Activated CD4-positive, alpha-beta T cell treated with anti-CD3 and anti-CD28 coated beads, Interleukin-2, amount 10 ng/mL, durations not matched to agents 24 days and 14 days (primary cell): ENCODE measurements at places on chromosomes 7 and 10. TPM values are rescaled to one million over a fixed set of nuclear protein-coding genes. Genes with fewer than 3 reads are reported as not detected.

GRCh38 chr10:117532451-117533107, 10.0 kb upstream of the EMX2 start:
- DNase-seq = no peak
- H3K4me1 ChIP-seq = no peaks in the 10 kb centered on the region
- H3K27ac ChIP-seq = no peak overlapping the region
- no peaks in the 10 kb centered on the region for H3K36me3 ChIP-seq
- peaks cover 79% of the 10 kb centered on the region for H3K27me3 ChIP-seq
- H3K4me3 ChIP-seq = no peak overlapping the region

- H3K4me3 ChIP-seq = no peak overlapping the region
- DNase-seq = no peak
- H3K27me3 ChIP-seq = no peaks in the 10 kb centered on the region
- no peak overlapping the region for H3K27ac ChIP-seq
- H3K36me3 ChIP-seq = peaks cover 25% of the 10 kb centered on the region
These were observed 118.3 kb downstream of the LRRC4 start for GRCh38 chr7:127912901-127913300.

DNA sequence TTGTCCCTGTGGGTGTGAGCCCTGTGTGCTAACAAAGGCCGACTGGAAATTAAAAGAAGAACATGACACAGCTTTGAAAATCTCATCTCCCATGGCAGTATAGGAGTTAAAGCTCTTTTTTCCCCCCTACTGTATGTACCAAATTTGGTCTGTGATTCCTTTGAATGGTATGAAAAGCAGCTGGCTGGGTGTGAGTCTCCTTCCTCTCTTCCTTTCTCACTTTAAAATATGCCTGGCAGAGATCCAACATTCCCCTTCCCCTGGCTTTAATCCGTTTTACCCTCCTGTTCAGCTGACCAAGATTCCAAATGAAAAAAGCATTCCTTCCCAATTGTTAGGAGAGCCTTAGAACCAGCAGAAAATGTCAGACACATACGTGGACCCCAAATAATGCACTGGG, 225.0 kb upstream of the CELF2 start:
- DNase-seq = no peak
- H3K36me3 ChIP-seq = no peaks in the 10 kb centered on the region
- H3K27me3 ChIP-seq = peaks cover 16% of the 10 kb centered on the region
- H3K4me3 ChIP-seq = no peak overlapping the region
- no peak overlapping the region for H3K27ac ChIP-seq

DNA sequence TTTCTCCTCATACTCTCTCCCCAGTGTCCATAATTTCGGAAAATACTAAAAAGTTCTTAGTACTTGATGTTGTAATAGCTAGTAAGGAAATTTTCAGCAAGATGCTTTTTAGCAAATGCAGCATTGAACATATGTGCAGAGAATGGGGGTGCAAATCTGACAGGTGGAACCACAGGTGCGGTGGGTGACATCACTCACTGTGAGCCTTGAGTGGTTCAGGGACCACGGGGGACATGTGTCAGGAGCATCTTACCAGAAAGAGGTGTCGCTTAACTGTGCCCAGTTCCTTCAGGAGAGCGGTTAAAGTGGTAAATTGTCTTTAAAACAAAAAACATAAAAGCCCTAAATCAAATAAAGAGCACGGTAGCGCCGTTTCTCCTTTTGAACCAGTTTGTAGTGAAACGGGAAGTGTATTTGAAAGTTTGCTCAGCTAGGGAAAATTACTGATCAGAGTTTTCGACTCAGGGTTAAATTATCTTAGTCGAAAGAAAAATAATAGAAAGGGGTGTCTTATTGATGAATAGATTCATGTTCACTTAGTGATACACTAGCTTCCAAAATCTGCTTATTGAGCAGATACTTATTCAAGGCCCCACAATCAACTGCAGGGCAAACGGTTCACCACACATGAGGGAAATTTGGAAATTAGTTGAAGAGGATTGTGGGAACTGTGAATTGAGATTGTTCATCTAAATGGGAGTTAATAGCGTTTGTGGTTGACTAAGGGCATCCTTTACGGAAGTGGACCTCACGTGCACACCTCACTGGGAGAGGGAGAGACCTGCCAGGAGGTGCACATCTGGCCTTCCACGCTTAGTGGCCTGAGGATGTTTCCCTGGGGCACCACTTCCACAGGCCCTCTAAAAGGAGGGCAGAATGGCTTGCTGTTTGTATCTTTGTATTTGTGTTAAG, 12.7 kb downstream of the CUL1 start:
- peak overlapping the region; percentile 22 for H3K27ac ChIP-seq
- peaks cover 18% of the 10 kb centered on the region for H3K36me3 ChIP-seq
- no peak overlapping the region for H3K4me3 ChIP-seq
- H3K27me3 ChIP-seq = no peaks in the 10 kb centered on the region
- no peak for DNase-seq

- H3K4me3 ChIP-seq = no peak overlapping the region
- H3K36me3 ChIP-seq = peaks cover 30% of the 10 kb centered on the region
- no peaks in the 10 kb centered on the region for H3K27me3 ChIP-seq
- DNase-seq = no peak
- H3K27ac ChIP-seq = no peak overlapping the region
These were observed 108.7 kb downstream of the DNAJC1 start for GRCh38 chr10:21894648-21895342.

DNA sequence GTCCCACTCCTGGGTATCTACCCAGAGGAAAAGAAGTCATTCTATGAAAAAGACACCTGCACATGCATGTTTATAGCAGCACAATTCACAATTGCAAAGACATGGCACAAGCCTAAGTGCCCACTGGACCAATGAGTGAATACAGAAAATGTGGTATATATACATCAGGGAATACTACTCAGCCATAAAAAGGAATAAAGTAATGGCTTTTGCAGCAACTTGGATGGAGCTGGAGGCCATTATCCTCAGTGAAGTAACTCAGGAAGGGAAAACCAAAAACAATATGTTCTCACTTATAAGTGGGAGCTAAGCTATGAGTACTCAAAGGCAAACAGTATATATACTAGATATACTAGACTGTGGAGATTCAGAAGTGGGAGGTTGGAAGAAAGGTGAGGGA, 53.7 kb downstream of the VKORC1L1 start:
- DNase-seq = no peak
- H3K4me3 ChIP-seq = no peak overlapping the region
- peaks cover 2% of the 10 kb centered on the region for H3K4me1 ChIP-seq
- H3K27me3 ChIP-seq = no peaks in the 10 kb centered on the region

GRCh38 chr7:148156233-148156632, 434.3 kb upstream of the C7orf33 start:
- no peak for DNase-seq
- H3K27me3 ChIP-seq = no peaks in the 10 kb centered on the region
- H3K4me1 ChIP-seq = no peaks in the 10 kb centered on the region
- H3K36me3 ChIP-seq = no peaks in the 10 kb centered on the region

GRCh38 chr7:19404912-19405329, 259.7 kb upstream of the FERD3L start:
- H3K27ac ChIP-seq = no peak overlapping the region
- H3K4me1 ChIP-seq = peaks cover 3% of the 10 kb centered on the region
- H3K4me3 ChIP-seq = no peak overlapping the region
- no peaks in the 10 kb centered on the region for H3K27me3 ChIP-seq

DNA sequence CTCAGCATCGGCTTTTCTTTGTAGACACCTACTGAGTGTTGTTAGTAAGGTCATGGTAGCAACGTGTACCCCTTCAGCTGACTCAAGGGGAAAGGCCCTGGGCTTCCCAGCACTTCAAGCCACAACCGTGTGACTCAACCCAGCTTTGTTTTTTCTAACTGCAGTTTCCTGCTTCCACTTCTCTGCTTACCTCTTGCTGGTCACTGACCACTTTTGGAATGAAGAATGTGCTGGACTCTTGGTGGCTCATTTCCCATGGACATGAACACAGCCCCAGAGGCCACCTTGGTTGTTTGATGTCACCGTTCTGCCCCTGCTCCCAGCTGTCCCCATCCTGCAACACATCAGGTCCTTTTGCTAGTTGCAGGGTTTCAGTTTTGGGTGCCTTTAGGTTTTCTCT, 69.5 kb upstream of the ZNF438 start:
- peak; percentile 89 for DNase-seq
- H3K36me3 ChIP-seq = no peaks in the 10 kb centered on the region
- H3K27ac ChIP-seq = peak overlapping the region; percentile 93
- peaks cover 60% of the 10 kb centered on the region for H3K4me1 ChIP-seq
- no peaks in the 10 kb centered on the region for H3K27me3 ChIP-seq

- H3K4me1 ChIP-seq = peaks cover 26% of the 10 kb centered on the region
- H3K36me3 ChIP-seq = peaks cover 11% of the 10 kb centered on the region
- peak within 1 kb of the TSS; percentile 91 for H3K4me3 ChIP-seq
- peaks cover 24% of the 10 kb centered on the region for H3K27me3 ChIP-seq
- H3K27ac ChIP-seq = peak within 1 kb of the TSS; percentile 91
These were observed at the start of the genes PDZD7 and SFXN3 for GRCh38 chr10:101031128-101031795. Gene PDZD7 (minus strand): TSS chr10:101031129. CDS start chr10:101030219, 910 bp downstream. Gene SFXN3 (plus strand): TSS chr10:101031234. CDS start chr10:101034695, 3,461 bp downstream.

- H3K4me1 ChIP-seq = peaks cover 24% of the 10 kb centered on the region
- peaks cover 77% of the 10 kb centered on the region for H3K27me3 ChIP-seq
- peak; percentile 65 for DNase-seq
- H3K4me3 ChIP-seq = peak overlapping the region; percentile 85
- H3K27ac ChIP-seq = peak overlapping the region; percentile 52
- no peaks in the 10 kb centered on the region for H3K36me3 ChIP-seq
These were observed 83.3 kb downstream of the PAX2 start for GRCh38 chr10:100828738-100829096.

DNA sequence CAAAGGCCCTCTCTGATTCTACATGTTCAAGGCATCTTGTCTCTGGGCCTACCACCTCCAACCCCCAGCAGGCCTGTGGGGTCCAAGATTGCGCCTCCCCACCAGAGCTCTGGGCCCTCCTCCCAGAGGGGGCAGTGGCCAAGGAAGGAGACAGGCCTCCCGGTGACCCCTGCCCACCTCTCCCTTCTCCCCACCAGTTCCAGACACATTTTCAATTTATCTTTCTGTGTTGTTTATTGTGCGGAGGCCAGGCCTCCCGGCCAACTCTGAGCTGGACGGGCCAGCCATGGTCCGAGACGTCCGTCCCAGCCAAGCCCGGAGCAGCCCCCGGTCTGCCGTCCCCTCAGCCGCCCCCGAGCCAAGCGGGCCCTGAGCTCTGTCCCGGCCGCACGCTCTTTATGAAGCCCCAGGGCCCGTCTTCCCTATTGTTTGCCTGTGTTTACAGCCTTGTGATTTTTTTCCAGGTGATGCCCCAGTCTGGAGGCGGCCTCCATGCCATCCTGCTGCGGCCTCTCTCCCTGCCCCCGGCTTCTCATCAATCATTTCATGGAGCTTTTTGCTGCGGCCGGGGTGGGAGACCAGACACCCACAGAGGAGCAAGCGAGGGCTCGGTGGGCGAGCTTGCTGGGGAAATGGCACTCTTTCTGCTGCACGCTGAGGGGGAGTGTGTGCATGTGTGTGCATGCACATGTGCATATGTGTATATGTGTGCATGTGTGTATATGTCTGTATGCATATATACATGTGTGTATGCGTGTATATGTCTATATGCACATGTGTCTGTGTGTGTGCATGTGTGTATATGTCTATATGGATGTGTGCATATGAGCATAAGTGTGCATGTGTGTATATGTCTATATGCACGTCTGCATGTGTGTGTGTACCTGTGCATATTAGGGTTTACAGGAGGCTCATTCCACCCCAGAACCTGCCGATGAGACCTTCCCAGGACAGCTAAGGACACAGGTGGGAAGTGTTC, 52.7 kb upstream of the ELN start:
- no peak for DNase-seq
- no peak overlapping the region for H3K4me3 ChIP-seq
- no peaks in the 10 kb centered on the region for H3K36me3 ChIP-seq
- no peak overlapping the region for H3K27ac ChIP-seq

DNA sequence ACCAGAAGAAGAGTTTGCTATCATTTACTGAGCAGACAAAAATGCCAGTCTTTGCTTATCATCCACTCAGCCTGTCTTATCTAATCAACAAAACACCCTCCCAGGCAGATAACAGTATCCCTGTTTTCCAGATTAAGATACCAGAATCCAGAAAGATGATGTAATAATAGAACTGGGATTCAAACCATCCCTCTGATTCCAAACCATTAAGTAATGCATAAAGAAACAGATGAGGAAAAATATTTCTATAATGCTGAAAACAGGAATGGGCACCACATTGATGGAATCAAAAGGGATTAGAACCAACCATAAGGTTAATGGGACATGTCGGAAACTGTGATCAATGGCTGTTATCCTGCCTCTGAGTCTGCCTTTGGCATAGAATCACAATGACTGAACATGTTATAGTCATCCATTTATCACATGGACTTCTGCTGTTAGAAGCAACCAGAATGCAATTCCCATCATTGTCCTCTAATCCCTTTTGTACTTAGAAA, 92.1 kb upstream of the RSU1 start:
- H3K27ac ChIP-seq = no peak overlapping the region
- H3K4me3 ChIP-seq = no peak overlapping the region

- H3K36me3 ChIP-seq = peaks cover 28% of the 10 kb centered on the region
- no peaks in the 10 kb centered on the region for H3K27me3 ChIP-seq
- H3K4me1 ChIP-seq = peaks cover 46% of the 10 kb centered on the region
- H3K4me3 ChIP-seq = peak overlapping the region; percentile 58
- peak overlapping the region; percentile 59 for H3K27ac ChIP-seq
These were observed 6.0 kb downstream of the IL15RA start for GRCh38 chr10:5971315-5971832.

ZMIZ1 gene
- total RNA-seq = 66.3 and 71.7 TPM in 2 replicates

PLEKHS1 gene
- total RNA-seq = not detected in 2 replicates

CALML3 gene
- not detected in 2 replicates for total RNA-seq

CACNB2 gene
- not detected in 2 replicates for total RNA-seq

NUTM2D gene
- total RNA-seq = 1.4 and 2.1 TPM in 2 replicates

SPDYE2 gene
- 0.19 TPM in 1 of 2 replicates, not detected in the other for total RNA-seq

SYT15B gene
- total RNA-seq = 0.12 TPM in 1 of 2 replicates, not detected in the other
